ENCODE measurements at places on chromosomes 7 and 10.

DNA sequence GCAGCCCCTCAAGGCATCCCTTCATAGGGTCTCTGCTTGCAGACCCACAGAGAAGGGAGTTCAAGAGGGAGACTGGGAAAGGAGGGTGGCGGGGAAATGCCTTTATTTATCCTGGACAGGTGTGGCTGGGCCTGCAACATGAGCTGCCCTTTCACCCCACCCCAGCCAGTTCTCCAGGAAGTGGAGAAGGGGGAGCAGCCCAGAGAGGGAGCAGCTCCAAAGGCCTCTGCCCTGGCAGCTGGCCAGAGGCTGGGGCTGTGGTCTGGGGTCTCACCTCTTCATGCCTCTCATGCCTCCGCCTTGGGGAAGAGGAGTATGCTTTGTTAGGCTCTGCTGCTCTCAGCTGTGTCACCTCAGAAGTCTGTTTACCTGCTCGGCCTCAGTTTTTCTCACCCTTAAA is 3.1 kb downstream of the LDB3 start:
- no peak for DNase-seq

DNA sequence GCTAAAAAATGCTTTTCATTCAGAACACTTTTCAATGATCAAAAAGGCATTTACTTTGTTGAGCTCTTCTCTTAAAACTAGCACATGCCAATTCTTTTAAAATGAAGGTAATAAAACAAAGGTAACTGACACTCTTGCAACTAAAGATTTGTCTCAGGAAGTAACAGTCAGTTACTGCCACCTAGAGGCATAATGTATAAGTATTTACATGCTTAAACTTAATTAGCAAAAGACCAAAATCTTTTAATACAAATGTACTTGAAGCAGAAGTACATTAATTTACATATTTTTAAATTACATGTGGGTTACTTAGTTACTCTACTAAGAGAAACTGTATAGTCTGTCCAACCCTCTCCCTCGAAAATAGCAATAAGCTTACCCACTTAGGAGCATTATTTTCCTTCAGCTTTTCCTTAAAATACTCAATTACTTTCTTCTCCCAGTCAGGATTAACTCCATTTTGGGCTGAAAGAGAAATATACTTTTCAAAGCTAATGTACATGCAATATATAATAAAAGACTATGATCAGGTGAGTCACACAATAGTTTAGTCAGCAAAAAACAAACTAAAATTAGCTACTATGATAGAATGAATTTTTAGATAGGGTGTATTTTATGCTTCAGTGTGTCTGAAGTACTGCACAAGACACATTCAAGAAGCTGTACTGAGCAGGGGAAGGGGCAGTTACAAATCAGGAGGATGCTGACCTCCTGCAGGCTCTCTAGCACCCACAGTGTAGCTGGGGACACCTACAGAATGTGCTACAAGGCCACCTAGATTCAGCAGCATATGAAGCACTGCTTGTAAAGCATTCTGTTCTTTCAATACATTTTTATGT is 13.0 kb downstream of the MCMBP start:
- DNase-seq: peak; percentile 68

- no peak for DNase-seq
Measured at GRCh38 chr7:159151231-159151630, 6.6 kb upstream of the VIPR2 start.

GRCh38 chr7:66267249-66267648 is 62.1 kb downstream of the TPST1 start:
- no peak for DNase-seq

DNA sequence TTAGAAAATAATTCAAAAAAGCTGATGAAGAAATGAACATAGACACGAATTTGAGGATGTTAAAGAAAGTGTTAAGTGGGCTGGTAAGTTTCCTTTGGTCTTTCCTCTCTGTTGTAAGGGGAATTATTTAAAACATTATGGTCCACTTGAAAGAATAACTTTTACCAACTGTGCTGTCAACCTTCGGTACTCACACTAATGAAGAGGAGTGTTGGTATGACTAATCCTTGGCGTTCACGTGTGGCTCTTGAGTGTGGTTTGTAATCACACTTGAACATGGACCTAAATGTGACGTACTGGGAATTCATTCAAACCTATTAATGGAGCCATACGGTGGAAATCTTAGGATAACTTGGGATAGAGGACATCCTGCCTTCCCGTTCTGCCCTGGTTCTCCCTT is 41.3 kb downstream of the TBXAS1 start:
- no peak for DNase-seq

DNA sequence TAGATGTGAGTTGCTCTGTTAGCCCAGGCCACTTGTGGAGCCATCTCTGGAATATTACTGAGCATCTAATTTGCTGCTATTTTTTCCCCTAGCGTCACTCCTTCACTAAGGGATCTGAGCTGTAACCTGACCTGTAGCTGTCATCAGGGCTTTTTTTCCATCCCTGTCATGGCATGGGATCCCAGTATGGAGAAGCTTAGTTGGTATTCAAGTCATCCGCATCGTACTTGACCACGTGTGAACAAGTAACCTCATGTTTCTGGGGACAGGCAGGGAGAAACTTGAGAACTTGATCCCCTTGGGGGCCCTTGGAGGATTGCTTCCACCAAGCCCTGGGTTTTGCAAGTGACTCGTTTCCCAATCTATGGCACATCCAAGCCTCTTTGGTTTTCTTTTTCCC is 474.4 kb upstream of the GALNT17 start:
- no peak for DNase-seq

- no peak for DNase-seq
Measured at GRCh38 chr10:13801907-13802288, 215.1 kb downstream of the PRPF18 start.

- no peak for DNase-seq
Measured at GRCh38 chr10:31134311-31134952, 102.8 kb upstream of the ZNF438 start.

DNA sequence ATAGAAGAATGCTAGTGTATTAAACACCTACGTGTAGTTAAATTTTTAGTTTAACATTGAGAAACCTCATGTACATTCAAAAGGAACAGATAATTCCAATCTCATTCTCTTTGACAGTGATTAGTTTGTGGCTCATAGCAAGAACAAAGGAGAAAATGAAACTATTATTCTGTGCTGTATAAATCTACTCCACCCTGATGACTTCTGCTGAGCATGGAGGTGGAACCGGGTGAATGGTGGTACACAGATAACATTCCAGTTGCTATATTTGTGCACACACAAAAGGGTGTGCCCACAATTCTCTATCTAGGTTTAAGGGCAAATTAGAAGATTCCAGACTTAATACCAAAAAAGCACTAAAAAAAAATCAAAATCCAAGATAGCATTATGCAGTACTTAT is 17.0 kb upstream of the RALA start:
- no peak for DNase-seq

GRCh38 chr7:26292768-26293560 is 1.3 kb downstream of the SNX10 start:
- DNase-seq: no peak

- no peak for DNase-seq
Measured at GRCh38 chr7:123939784-123940183, 14.7 kb downstream of the SPAM1 start.

DNA sequence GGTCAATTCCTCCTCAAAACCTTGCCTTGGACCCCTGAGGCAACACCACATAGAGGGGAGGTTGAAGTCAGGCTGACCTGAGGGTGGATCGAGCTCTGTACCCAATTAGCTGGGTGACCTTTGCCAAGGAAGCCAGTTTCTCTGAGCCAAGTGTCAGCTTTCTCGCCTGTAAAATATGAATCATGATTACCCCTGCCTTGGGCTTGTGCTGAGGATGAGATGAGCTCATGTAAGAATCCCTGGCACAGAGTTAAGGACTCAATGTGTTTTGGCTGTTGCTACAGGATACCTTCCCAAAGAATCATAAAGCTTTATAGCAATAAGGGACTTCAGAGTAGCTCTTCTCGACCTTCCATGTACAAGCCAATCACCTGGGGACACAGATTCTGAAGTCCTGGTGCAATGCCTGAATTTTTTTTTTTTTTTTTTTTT is 43.5 kb upstream of the CACUL1 start:
- DNase-seq: no peak

DNA sequence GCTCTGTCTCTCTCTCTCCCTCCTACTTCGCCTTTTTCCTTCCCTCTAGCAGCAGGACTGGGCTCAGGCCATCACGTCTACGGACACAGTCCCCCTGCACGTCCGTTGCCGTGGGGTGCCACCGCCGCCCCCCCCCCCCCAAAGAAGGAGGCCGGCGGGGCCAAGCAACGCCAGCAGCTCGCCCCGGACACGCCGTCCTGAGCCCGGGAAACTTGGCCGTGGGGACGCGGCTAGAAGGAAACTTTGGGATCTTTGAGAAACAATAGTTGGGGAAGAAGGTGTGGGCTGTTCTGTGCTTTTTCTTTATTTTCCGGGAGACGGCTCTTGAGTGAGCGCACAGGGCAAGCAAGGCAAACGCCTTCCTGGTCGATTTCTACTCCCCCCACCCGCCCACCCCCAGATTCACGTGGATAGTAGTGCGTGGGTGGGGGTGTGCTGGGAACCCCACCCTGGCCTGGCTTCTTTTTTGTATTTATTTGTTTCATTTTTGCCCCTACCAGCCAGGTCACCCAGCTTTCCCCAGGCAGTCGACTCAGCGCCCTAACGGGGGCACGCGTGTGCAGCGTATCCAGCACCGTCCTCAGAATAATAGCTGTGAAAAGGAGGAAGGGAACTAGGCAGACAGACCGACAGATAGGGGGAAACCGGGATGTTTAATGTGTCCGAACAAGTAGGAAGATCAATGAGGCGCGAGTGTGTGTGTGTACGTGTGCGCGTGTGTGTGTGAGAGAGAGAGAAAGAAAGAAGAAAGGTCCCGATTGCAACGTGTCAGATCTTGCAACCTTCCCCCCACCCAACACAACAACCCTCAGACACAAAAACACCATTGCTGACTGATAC is 1.4 kb downstream of the MXI1 start:
- DNase-seq: no peak

- no peak for DNase-seq
Measured at GRCh38 chr7:112411186-112411795, 39.0 kb upstream of the IFRD1 start.

GRCh38 chr7:143447466-143447865 is 4.2 kb downstream of the TAS2R60 start:
- DNase-seq: no peak

DNA sequence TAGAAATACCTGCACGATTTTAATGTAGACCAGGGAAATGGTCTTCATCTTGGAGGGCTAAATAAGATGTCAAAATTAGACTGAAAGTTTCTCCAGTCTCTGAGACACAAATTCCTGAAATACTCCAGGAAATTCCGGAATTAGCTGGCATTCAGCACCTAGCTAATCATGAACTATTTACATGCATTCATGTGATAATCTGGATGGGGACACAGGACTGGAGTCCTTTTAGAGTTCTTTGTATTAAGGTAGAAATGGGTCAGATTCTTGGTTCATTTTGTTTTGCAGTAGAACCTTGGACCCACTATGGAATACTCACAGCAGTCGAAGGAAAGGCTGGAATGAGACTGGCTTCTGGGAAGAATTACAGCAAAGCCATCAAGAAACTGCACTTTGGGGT is 65.3 kb upstream of the MDFIC start:
- DNase-seq: no peak

DNA sequence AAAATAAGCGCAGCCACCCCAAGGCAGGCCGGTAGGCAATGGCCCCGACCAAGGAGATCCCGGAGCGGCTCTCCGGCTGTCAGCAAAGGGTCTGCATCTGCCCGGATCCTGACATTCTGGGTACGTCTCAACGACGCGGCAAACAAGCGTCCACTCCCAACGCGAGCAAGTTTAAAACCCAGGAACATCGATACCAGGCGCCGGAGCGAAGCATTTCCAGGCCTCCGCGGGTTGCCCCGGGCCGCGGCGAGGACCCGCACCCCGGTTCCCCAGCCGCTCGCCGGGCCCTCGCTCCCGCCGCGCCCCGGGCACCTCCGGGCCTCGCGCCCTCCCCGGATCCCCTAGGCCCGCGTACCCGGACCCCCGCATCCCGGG is 453 bp downstream of the URGCP start:
- DNase-seq: peak; percentile 32

DNA sequence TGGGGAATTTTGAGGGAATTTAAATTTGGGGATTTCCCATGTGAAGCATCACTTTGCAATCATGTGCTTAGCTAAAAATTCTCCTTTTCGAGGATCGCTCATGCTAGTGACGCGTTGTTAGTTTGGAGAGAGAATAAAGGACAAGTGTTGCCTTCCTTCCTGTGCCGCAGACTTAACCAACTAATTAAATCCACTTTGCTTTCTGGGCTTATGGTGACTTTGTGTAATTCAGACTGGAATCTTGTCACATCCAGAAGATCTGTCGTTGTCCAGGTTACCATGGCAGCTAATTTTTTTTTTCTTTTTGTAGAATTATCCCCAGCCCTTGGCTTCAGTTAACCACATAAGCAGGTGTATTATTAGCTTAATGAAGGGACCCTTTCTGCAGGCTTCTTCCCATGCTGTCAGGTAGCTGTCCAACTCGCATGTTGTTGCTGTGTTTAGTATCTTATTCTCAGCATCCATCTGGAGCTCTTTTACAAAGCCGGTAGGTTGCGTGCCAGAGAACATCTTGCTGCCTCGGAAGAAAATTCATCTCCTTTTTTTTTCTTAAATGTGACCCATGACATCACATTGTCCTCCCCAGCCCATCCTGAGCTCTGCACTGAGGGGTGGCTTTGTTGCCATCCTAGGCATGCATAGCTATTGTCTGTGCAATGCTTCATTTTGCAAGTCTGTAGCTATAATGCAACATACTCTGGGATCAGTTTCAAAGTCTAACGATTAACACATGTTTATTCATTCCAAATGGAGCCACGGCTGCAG is 47.2 kb upstream of the NRP1 start:
- no peak for DNase-seq

DNA sequence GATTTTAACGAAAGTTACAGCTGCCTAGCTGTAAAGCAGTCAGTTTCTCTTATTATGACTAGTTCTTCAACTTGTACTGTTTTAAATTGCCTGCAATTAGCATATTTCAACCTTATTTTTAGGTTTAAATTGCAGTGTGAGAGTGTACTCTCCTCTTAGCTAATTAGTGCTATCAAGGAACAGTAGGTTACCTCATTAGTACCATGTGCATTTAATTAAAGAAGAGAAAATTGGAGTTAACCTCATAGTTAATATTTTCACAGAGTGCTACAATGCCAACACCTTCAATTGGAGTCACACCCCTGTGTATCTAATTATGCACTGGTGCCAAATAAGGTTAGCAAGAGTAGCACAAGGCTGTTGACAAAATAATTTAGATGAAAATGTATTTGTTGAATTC is 154.6 kb downstream of the FOXP2 start:
- DNase-seq: no peak

DNA sequence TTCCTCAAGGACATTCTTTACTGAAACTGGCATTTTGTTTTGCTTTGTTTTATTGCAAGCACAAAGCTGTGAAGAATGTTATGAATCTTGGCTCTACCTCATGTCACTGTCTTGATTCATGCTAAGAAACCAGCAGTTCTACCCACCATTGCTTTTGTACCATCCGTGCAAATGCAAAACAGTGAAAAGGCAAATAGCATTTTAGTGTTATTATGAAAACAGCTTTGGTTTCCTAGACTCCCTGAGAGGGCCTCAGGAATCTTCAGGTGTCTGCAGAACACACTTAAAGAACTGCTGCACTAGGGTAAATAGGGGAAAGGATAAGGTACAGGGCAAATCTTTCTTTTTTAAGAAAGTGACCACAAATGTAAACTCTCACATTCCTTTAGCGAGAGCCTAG is 318.9 kb downstream of the AHR start:
- no peak for DNase-seq
